ENCODE measurements at places on chromosomes 1 and 21.
A peak's percentile ranks its signal among the peaks of the same experiment; 100 is the strongest.

DNA sequence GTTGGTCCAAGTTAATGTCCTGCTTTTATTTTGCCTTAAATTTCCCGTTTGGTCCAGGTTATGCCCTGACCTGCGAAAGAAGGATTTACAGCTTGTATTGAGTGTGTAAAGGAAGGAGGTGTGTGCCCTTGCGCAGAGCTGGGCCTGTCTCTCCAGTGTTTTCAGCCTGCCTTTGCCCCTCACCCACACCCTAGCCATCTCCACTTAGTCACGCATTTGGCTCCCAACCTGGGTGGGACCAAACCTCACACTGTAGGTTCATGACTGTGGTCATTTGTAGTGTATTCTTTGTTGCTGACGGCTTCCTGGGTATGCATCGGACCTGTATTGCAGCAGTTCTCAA lies 572 bp upstream of the SRSF10 start:
- peak; percentile 79 for DNase-seq

DNA sequence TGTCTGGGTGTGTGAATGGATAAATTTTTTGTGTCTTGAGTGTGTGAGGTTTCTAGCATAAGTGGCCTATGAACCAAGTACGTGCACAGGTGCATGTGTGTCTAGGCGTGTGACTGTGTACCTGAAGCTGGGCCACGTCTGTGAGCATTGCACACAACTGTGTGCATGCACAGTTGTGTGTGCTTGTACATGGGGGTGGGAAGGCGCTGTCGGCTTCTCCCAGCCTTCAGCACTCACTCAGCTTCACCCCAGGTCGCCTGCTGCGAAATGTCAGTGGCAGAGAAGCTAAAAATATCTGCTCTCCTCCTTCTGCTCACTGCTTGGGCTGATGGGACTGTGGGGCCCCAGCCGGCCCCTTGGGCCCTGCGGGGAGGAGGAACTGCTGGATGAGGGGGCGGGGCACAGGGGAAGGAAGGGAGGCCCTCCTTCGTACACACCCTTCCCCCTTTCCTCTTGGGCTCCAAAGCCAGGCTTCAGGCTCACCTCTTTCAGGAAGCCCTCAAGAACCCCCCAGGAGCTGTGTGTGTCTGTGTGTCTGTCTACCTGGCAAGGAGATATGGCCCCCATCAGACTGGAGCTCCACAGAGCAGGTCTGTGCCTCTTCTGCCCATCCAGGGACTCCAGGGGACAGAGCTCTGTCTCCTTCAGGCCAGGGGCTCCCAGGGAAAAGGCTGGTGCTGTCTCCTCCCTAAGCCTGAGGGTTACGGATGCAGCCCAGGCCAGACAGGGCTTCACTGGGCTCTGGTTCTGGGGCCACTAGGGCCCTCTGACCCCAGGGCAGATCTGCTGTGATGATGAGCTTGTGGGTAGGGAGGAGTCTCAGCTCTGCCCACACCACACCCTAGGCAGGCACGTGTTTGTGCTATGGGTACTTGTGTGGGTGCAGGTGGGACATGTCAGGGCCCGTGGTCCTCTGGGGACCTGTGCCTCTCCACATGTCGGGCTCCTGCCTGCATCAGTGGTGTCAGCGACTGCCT lies 35.6 kb upstream of the WASF2 start:
- DNase-seq: peak; percentile 82

DNA sequence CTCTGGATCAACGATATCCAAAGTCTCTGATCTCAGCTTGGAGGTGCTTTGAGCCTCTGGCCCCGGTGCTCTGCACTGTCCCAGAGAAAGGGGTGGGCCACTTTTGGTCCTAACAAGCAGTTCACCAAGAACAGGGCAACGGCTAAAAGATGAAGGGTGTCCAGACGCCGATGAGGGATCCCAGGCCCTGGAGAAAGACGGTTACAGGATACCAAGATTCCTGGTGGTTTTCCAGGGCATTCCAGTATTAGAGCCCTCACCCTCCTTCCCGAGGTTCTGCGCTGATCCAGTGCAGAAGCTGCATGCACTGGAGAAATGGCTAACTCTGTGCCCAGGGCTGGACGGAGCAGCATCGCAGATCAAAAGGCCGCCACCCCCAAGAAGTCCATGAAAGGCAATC lies 149.9 kb upstream of the IRF2BP2 start:
- DNase-seq: no peak

GRCh38 chr1:234518876-234519275 lies 39.9 kb upstream of the TARBP1 start:
- DNase-seq: no peak

DNA sequence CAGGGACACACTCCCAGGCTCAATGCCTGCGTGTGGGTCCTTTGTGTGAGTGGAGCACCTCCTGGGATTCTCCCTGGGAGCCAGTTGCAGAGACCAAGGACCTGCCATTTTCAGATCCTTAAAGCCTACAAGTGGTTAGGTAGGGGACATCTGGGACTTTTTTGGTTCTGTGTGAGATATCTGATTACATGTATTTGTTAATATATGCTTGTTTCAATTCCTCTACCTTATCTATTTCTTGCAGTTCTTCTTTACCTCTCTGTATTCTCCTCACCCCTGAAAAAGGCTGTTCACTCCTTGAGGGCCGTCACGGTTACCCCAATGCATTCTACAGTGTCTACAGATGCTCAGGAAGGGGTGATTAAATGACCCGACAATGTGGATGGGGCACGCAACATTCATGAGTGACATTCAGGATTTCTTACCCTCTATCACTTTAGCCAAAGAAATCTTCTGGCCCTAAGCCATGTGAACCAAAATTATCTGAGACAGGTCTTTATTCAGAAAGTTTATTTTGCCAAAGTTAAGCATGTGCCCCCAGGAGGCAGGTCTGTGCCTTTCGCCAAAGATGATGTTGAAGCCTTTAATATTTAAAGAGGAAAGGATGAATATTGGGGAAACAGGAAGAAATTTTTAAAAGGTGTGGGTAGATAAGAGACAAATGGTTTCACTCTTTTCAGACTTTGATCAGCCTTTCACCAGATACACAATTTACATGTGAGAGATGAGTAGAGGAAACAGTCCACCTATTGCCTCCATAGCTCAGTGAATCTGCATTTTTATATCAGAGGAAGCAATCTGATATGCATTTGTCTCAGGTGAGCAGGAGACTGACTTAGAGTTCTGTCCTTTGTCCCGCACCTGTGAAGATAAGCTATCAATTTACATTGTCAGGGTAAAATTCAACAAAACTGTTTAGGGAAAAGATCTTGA lies 44.6 kb upstream of the MPZL1 start:
- no peak for DNase-seq

DNA sequence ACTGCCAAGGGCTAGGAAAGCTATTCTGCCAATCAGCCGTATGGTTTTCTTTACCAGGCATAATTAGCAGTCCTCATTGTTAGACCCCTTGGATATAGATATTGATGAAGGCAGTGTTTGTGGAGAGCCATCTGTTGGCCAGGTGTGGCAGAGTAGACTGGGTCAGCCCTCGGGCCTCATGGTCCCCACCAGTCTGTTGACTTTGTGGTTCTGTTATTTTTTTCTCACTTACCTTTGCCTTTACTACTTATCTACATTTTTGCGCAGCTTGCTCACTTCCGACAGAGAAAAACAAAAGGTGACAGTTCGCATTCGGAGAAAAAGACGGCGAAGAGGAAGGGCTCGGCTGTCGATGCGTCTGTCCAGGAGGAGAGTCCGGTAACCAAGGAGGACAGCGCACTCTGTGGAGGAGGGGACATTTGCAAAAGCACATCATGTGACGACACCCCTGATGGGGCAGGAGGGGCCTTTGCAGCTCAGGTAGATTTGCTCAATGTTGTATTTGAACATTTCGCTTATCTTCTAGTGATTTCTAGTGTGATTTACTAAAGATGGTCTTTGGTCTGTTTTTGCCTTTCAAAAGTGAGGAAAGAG lies 2.3 kb downstream of the PCNT start:
- no peak for DNase-seq

DNA sequence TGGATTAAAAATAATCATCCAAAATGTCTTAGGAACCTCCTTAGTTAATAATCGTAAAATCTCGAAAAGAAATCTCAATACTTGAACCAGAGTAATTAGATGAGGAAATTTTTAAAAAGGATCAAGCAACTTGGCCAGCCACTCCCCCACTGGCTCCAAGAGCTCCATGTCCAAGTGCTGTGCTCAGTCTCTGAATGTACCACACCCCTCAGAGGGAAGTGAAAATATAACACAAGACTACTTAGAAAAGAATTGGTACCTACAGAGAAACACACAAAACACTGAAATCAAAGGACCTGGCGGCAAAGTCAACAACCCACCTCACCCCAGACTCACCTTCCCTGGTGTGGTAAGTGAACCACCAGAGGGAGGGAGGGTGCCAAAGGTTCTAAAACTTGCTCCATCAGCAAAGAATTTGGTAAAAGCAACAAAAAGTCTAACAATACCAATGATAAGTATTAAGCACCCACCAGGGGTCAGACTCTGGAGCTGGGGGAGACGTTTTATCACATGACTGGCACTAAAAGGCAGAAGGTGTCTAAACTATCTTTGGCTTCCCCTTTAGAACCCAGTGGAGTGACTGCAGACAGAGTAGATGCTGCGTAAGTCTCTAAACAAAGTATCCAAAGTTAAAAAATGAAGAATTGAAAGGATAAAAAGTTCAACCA lies 14.0 kb downstream of the LBR start:
- DNase-seq: no peak

DNA sequence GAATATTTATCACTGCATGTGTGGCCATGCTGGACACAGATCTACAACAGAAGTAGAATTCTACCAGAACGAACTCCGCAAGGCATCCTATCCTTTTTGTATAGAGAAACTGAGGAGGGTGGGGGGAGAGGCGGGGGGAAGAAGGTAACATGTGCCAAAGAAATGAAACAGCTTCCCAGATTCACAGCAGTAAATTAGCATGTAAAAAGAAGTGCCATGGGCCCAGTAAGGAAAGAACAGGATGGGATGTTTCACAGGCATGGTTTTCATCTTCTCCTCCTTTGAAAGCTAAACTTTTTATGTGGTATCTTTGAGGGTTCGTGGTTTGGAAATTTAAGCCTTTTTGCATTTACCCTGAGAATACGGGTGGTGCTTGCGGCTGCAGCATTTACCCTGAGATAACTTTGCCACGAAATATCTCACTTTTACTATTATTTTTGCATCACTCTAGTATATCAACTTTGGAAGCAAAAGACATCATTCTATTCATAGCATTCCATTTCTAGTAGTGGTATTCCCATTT lies 168.9 kb downstream of the TPR start:
- no peak for DNase-seq

GRCh38 chr1:30756545-30757351 lies 826 bp downstream of the LAPTM5 start:
- DNase-seq: peak; percentile 92

- no peak for DNase-seq
Measured at GRCh38 chr1:53459321-53460175, at the start of gene DMRTB1. Gene DMRTB1, plus strand, starts transcription at chr1:53459399. Its CDS starts 55 bp downstream, at chr1:53459454.

DNA sequence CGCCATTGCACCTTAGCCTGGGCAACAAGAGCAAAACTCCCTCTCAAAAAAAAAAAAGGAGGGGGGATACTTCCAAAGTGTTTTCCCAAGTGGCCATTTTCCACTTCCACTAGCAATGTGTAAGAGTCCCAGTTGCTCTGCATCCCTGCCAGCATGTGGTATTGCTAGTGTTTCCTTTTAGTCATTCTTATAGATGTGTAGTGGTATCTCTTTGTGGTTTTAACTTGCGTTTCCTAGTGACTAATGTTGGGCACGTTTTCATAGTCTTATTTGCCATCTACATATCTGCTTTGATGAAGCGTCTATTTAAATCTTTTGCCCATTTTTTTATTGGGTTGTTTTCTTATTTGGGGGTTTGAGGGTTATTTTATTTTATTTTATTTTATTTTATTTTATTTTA lies 31.1 kb downstream of the INAVA start:
- DNase-seq: peak; percentile 36

DNA sequence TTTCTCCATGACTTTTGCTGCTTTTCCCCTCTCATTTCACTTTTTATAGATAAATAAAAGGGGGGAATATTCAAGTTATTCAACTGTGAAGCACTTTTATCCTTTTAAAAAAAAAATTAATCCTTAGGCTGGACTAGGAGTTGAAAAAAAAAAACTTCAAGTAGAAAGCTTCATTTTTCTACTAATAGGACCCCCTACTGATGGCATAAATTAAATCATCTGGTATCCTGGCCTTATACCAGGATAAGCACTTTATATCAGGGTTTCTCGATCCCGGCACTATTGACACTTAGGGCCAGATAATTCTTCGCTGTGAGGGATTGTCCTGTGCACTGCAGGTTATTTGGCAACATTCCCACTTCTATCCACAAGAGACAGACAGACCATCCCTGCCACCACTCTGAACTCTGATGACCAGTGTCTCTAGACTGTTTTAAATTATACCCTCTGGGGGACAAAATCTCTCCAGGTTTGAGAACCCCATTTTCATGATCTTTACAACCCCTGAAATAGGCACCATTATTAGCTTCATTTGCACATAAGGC lies 17.6 kb downstream of the USP33 start:
- no peak for DNase-seq

DNA sequence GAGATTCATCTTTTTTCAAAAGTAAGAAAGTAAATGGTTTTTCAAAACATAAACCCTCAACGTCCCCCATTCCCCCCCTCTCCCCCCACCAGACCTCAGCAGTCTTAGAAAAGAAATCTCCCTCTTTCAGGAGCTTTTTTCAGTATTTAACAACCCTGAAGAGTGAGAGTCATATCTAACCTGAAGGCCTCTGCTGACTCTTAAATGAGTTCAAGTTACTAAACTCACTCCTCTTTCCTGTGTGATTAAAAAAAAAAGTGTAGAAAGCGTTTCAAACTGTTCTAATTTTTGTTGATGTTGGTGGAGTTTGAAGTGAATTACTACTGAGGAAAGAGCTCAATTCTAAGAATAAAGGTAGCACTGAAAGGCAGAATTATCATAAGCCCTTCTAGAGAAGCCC lies 93.7 kb downstream of the VAV3 start:
- peak; percentile 1 for DNase-seq

DNA sequence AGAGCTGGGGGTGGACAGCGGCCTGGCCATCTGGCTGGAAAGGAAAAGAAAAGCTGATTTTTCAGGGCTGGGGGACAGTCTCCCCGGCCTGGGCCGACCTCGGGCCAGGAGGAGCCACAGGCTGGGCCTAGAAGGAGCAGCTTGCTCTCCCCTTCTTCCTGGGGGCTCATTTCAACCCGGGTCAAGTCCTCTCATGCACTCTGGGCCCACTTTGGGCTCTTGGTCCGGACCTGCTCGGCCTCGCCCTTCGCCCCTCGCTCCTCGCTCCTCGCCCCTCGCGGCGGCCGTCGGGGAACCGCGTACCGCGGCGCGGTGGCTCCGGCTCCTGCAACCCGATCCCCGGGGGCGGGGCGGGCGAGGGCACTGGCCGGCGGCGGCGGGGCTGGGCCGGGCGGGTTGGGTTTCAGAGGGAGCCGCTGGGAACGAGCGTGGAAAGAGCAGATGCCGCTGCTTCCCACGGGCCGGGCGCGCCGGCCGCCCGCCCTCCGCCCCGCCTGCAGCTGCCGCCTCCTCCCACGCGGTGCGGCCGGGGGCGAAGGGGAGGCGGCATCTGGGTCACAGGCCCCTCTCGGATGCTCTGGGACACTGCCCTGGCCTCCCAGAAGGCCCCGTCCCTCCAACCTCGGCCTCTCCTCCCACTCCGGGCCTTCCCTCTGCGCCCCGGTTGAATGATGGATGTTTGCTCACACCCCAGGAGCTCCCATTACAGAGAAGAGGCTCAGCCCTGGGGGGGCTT lies 6.6 kb downstream of the HEYL start:
- DNase-seq: peak; percentile 28

GRCh38 chr1:30962609-30963508 lies 54.3 kb upstream of the SDC3 start:
- no peak for DNase-seq

- peak; percentile 53 for DNase-seq
Measured at GRCh38 chr1:76023669-76024435, 50.7 kb upstream of the ST6GALNAC3 start.

- no peak for DNase-seq
Measured at GRCh38 chr1:68429233-68429808, 20.4 kb downstream of the RPE65 start.

- peak; percentile 31 for DNase-seq
Measured at GRCh38 chr1:65881067-65881594, 88.4 kb downstream of the PDE4B start.

Data from fibroblast of skin of right biceps (primary cell).